ENCODE measurements at places on chromosomes 16 and 17.

- no peak for DNase-seq
Measured at GRCh38 chr17:69462882-69463281, 48.4 kb downstream of the MAP2K6 start.

DNA sequence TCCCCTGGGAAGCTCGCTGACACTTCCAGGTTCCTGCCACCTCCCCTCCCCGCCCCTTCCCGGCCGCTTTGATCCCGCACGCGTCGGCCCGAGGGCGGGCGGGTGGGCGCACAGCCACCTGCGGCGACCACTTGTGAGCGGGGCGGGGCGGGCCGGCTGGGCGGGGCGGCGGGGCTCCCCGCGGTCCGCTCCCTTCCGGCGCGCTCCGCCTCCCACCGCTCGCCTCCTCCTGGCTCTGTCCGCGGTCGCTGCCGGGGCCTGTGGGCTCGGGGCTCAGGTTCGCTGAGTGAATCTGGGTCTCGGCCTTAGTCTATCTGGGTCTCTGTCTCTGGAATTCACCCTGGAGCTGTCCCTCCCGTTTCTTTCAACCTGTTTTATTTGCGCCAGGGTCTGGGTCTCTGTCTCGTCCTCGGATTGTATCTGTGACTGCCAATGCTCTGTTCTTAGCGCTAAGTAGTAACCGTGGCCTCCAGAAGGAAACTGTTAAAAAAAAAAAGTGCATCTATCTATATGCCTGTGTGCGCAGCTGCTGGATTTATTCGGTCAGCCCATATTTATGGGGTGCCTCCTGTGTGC, 2.7 kb upstream of the HES7 start:
- DNase-seq = peak; percentile 60

DNA sequence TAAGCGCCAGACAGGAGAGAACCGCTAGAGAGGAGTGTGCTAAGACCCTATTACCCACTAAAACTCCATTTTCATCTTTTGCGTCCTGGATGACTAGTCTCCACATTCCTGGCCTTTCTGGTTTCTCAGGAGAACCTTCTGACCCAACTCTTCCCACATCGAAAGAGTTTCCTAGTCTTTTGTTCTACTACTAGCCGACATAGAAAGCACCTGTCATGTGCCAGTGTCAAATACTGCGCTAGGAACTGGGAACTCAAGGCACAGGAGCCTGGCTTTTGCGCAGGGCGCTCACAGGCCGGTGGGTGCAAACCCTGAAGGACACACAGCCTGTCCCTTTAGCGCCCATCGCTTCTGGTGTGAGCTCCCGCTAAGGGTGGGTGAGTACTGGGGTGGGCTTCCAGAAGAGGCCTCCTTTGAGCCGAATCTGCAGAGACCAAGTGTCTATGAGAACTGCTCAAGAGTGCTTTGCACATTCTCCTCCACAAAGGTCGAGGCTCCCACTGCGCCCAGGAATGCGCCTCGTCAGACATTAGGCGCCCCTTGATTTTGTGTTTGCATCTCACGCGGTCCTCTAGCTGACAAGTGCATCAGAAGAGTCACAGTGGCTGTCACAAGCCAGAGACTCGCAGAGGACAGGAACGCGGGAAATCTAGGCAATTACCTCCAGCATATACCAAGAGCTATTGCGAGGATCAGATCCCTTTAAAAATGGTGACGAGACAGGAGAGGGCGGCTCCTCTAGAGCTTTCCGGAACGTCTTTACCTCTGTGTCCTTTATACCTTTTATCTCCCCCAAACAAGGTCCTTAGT, 2.0 kb upstream of the PSMB3 start:
- no peak for DNase-seq

- no peak for DNase-seq
Measured at GRCh38 chr16:30692396-30693064, 6.4 kb upstream of the SRCAP start.

DNA sequence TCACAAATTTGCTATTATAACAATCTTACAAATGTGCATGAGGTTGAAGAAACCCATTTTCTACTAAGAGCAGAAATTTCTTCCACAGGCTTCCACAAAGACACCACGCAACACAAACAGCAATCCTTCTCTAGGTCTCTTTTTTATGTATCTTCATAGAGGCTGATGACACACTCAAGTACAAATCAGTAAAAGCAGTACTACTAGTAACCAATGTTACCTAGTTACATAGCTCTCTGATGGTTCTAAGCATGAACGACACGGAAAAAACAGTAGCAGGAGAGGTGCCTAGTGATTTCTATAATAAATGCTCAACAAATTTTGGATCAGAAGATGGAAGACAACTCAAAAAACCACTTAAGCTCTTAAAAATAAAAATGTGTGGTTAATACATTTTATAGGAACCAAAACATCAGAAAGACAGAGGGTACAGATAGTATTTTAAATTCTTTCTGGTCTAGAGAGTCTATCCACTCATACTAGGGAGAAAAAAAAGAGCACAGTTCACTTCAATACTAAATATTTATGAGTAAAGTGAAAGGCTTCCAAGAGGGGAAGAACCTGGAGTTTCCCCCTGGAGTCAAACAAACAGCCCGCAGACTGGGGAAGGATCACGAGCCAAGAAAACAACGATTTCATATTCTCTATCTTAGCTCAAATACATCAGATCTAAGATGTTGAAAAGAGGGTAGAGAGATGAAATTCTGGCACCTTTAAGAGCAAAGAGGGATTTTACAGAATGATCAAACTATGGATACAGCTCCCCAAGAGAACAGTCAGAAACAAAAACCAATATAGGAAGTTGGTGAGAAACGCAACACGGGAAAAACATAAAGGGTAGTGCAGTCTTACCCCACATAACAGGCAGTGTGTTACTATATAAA, 40.2 kb downstream of the SMG6 start:
- DNase-seq = no peak

- DNase-seq = no peak
Measured at GRCh38 chr16:19282101-19282500, 3.4 kb upstream of the CLEC19A start.

DNA sequence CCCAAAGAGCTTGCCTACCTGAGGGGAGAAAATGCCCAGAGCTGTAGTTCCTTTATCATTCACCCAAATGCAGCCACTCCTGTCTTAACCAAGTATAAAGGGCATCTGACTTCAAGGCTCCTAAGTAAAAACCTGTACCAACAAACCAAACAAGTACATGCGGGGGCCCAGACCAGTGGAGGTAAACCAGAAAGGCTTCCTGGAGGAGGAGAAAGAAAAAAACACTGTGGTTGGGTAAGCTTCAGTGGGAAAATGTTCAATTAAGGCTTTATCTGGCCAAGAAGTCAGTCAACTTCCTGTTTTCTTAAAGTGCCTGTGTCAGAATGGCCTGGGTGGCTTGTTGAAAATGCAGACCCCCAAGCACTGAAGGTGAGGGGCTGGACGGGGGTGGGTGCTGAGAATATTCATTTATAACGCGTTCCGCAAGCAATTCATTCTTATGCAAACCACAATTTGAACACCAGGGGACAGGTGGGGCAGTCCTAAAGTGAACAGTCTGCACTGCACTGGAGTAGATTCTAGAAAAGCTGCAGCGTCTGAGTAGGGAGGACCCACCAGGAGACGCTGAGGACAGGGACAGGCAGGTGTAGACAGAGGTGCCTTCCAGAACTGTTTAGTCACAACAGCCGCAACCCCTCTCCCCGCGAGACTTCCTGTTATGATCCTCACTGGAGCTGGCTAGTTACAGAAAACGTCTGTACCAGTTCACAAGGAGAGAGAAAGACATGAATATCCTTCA, 467.1 kb downstream of the SOX9 start:
- no peak for DNase-seq
